ENCODE measurements at places on chromosomes 3 and 15. TPM values are rescaled to one million over a fixed set of nuclear protein-coding genes. Genes with fewer than 3 reads are reported as not detected.

BSN gene
- 0.42 TPM for total RNA-seq

GUCA1C gene
- total RNA-seq: not detected

ONECUT1 gene
- total RNA-seq: not detected

BRK1 gene
- 103 TPM for total RNA-seq

DNA sequence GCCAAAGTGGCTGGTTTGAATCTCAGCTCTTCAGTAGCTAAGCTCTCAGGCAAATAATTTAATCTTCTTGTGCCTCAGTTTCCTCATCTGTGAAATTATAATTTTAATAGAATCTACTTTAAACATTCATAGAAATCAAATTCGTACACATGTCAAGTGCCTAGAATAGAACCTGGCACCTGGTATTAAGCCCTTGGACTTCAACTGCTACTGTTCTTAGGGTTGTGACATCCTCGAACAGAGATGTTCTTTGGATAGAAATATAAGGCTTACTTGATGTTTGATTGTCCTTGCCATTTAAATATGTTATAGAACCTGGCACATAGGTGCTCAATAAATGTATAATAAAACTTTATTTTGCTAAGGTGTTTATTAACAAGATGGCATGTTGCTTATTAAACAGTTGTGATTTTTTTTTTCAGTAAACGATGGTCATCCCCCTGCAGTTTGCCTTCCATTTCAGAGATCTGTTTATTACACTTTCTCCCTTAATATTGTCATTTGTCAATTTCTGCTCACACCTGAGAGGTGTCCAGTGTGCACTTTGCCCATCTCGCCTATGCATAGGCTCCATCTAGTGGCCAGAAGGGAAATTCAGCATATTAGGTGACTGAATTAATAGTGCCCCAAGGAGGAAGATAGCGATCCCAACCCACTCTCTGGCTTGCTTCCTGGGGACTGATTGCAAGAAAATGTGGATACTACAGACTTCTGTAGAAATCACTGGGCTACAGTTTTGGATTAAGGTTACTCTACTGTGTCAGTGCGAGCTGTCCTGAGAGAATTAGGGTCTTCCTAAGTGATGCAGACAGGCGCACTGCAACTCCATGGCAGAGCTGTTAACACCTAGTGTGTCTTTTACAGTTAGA, 10.7 kb downstream of the IGF1R start:
- no peak for DNase-seq

DNA sequence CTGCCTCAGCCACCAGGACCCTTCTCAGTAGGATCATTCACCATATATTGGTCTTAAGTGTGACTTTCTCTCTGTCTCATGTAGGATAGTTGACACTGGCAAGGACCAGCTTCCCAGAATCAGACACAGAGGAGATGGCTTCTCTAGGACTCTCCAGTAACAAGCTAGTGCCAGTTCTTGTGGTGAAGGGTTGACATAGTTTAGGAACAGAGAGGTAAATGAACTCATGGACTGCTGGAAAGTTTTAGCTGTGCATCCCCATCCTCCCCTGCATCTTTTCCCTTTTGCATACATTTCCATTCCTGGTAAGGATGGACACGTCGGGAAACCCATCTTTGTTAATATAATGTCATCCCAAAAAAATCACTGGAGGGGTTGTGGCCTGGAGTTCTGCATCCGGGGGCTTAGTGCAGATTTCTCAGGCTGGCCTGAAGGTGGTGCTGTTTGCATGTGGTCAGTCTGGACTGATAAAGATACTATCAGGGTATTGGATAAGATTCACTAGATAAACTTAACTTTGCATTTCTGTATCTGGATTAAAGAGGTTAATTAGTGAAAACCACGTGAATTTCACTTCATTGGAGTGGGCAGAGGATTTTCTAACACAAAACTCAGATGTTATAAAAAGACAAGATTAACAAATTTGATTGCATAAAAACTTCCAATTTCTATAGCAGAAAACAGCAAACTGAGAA, 110.8 kb downstream of the TBC1D2B start:
- DNase-seq: no peak

GRCh38 chr3:38229036-38229435, 36.6 kb upstream of the SLC22A13 start:
- no peak for DNase-seq

DNA sequence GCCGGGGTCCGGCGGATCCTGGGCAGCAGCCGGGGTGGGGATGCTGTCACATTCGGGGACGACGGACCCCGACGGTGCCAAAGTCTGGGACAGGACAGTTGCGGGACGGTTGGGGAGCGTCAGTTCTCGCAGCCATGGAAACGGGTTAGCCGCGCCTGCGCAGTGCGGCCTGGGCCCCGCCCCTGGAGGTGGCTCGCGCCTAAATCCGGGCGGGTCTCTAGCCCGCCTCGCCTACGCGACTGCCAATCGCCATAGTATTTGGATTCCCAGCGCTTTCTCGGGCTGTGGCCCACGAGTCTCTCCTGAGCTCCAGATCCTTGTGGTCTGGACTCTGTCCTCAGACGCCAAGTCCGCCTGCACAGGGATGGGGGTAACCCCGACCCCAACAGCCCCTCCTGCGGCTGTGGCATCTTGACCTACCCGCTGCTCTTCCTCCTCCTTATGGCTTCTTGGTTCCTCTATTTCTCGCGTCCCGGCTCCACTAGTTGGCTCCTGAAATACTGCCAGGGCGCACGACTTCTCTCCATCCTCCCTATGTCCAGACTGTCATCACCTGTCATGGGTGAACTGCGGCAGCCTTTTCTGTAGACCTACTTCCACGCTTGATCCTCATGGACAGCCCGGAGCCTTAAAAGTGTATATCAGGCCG, at the start of gene ZMYND10:
ZMYND10 (minus strand) TSS at position 147 of the 649 bp plus-strand sequence. CDS start 153 bp downstream, outside the sequence.
- peak; percentile 94 for DNase-seq

DNA sequence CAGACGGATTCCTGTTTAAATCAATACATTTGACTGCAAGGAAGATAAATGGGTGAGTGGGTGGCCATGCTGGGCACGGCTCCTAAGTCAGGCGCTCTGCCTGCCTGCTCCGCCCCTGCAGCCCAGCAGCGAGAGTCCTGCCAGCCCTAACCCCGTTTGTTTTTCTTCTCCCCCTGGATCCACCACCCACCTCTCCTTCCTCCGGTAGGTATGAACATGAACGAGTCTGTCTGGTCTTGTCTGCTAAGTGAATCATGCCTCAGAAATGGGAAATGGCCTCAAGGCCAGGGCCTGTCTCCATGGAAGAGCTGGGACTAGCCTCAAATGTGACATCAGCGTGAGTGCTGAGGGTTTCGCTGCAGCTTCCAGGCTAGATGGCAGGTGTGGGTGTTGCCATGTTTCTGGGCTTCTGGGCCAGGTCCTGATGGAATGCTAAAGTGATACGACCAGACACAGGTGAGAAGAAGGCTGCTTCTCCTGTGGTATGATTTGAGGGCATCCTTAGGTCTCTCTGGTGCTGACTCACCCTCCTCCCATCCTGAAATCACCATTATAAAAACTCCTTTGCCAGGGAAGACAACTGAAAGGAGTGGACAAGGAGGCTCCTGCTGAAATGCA, 5.6 kb upstream of the FEM1B start:
- no peak for DNase-seq

DNA sequence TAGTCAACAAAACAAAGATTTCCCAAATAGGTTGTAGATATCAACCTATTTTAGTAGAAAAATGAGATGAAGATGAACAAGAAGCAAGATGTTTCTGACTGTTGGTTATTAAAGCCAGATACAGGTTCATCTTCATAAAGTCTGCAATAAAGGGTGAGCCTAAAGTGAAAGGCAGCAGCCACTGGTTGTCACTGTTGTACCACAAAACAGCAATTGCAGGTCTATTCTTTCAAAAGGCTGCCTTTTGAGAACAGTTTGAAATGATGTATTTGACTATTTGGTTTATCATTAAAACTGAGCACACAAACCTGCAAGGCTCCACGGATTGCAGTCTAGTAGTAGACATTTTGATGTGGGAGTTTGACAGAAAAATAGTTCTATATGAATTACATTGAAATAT, 543.4 kb downstream of the GBE1 start:
- no peak for DNase-seq

- no peak for DNase-seq
Measured at GRCh38 chr3:5191555-5192304, 4.2 kb downstream of the EDEM1 start.

GRCh38 chr3:172607305-172608121, 84.3 kb upstream of the TNFSF10 start:
- DNase-seq: no peak

DNA sequence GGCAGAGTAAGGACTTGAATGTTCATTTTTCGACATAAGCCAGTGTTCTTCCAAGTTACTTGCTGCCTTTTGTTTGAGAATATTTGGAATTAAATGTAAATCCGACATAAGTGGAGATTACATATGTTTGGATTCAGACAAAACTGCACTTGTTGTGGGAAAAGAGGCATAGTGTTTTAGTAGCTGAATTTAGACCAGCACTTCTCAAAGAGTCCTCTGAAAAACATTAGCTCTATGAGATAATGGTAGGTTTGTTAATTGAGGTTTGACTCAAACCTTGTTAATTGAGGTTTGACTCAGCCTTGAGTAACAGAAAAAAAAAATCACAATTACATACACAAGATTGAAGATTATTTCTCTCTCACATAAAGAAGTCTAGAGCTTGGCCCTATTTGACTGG, 132.5 kb downstream of the NSUN3 start:
- no peak for DNase-seq

- no peak for DNase-seq
Measured at GRCh38 chr3:24263069-24263668, 231.5 kb downstream of the THRB start.

DNA sequence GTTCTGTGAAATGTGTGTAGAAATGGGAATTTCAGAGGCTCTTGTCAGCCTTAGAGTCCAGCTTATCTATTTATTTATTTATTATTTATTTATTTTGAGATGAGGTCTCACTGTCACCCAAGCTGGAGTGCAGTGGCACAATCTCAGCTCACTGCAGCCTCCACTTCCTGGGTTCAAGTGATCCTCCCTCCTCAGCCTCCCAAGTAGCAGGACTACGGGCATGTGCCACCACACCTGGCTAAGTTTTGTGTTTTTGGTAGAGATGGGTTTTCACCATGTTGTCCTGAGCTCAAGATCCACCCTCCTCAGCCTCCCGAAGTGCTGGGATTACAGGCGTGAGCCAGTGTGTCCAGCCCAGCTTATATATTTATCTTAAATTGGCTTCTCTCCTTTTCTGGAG, 11.5 kb downstream of the CNOT10 start:
- no peak for DNase-seq

DNA sequence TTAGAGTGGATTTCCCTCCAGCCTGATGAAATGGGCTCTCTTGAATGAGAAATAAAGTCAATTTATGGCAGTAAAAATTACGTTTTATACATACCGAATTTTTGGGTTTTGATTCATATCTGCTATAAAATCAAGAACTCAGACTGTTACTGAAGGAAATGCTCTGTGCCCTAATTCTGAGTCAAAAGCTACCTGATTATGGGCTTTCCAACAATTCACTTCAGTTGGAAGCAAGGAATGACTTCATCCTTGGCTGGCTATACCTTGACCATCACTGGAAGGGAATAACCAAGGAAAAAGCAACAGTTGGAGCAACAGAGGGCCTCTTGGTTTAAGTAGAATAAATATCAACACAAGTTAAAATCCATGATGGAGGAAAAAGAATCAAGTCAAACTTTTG, 88.6 kb downstream of the ZNF385D start:
- no peak for DNase-seq

DNA sequence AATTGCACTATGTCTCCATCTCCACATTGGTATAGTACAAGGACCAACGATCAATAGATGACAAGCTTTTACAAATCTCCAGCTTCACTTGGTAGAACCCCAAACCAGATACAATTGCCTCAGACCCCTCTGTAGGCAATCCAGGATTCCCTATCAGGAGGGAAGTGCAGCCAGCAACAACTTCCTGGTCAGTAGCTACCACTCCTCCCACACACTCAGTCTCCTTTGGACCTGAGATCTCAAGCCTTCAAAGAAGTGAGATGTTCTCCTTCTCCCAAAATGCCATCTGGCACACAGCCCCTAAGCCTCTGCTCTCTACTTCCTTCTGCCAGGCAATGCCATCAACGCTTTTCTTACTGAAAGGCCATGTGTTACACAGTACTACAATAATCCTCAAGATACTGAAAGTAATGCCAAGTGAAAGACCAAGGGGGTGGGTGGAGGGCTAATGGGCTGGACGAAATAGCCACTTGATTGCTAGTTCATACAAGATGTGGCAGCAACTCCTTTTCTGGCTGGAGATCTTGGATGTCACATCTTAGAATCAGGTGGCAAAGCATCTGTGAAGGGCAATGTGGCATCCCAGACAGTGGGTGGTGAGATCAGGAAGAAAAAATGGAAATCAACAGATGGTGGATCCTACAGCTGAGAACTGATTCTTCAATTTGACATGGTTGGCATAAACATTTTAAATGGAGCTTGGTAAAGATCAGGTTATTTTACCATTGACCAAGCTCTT, 75.3 kb upstream of the ACP3 start:
- no peak for DNase-seq

- DNase-seq: no peak
Measured at GRCh38 chr15:28147801-28148200, 48.7 kb upstream of the OCA2 start.

GRCh38 chr3:71713041-71713440, 12.2 kb downstream of the EIF4E3 start:
- no peak for DNase-seq

DNA sequence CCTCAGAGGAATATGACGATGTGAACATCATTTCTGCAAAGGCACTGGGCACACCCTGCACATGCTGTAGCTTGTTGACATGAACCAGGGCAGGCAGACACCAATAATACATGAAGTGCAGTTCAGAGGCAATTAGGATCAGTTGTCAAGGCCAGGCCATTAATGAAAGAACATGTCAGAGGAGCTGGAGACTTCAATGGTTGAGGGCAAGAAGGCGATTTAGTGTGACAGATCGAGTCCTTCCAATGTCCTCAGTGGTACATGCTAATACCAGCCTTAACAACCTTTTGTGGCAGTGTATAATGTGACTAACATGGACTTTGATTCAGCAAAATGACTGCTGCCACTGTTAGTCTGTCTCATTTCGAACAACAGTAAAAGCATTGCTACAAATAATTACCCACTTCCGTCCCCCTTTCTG, 205.2 kb upstream of the NANOGP8 start:
- DNase-seq: no peak

DNA sequence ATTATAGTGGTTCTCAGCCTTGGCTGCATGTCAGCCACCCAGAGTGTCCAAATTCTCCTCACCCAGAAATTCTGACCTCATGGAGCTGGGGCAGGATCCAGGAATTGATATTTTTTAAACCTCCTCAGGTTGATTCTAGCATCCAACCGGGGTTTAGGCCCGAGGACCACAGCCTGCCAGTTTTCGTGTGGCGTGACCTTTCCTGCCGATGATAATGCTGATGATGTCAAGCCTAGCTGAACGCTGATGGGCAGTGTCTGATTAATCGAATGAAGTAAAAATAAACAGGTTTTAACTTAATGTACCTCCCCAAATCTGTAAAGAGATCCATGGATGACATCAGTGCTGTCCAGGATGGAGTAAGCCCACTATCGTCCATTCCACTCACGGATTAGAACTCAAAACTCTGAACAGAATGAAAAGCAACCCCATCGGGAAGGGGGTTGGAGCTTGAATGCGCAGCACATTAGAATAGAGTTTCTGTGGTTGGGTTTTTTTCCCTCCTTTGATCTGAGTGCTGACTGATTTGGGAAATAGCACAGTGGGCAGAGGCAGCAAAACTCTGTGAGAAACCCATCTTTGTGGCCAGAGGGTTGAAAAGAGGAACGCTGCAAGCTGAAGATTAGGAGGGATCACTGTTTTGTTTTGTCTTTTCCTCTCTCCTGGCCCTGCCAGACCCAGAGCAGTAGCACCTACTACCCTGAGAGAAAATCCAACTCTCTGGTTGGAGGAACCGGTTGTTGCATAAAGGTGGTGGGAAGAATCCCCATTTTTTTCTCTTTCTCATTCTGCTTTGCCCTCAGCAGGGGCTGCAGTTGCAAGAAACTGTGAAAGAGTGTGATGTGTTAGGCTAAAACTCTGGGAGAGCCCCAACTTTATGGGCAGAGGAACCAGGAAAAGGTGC, 153.9 kb downstream of the APBA2 start:
- no peak for DNase-seq
